Stimulated activated CD4-positive, alpha-beta T cell treated with anti-CD3 and anti-CD28 coated beads, Interleukin-4, amount 100 ng/mL, for 4 hours (primary cell): ENCODE measurements at places on chromosomes 2 and 18.

GRCh38 chr2:57182916-57183315 lies 863.7 kb upstream of the VRK2 start:
- no peak for DNase-seq

DNA sequence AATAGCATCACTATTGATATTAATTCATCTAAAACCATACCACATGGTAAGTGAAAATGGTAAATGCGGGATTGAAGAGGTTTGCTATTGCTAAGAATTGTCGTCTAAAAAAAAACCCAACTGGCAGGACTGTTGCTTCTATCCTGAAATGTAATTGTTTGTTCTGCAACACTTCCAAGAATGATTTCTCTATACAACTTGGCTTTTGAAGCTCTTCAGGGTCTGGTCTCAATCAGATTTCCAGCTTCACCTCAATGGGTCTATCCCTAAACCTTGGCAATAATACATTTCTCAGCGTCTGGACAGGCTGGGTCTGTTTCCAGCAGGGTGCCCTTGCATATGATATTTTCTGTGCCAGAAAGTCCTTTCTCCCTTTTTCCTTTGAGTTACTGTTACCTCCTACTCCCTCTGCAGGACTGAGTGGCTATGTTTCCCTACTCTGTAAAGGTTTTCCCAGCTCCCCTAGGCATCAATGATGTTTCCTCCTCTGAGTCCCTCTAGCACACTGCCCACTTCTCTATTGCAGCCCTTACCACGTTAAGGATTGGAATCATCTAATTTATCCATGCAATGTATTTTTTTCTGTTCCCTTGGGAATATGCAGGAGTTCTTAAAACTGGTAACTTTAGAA lies 118.2 kb upstream of the REV1 start:
- no peak for DNase-seq

GRCh38 chr2:109265369-109265768 lies 136.4 kb downstream of the SH3RF3 start:
- no peak for DNase-seq

DNA sequence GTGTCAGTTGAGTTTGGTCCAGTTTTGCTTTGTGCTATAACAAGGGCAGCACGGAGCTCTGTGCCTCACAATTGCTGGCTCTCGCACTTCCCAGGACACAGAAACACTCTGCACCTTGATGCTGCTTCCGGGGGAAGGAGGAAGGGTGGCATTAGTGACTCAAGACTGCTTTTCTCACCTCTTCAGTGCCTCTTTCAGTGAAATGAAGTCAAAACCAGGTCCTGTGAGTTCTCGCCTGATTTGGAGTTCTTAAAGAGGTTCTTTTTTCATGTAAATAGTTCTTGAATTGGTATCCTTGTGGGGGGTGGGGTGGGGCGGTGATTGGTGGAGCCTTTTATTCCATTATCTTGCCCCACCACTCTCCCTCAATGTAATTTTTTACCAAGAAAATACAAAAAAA lies 91.5 kb upstream of the MYT1L start:
- DNase-seq = no peak
